ENCODE measurements at places on chromosomes 4 and X.

GRCh38 chr4:59960143-59960542 is 1240.0 kb upstream of the ADGRL3 start:
- DNase-seq, result no peak

GRCh38 chr4:185640811-185641675 is 105.7 kb upstream of the PDLIM3 start:
- DNase-seq, result no peak

- no peak for DNase-seq
Measured at GRCh38 chr4:168540503-168541265, 43.8 kb downstream of the PALLD start.

DNA sequence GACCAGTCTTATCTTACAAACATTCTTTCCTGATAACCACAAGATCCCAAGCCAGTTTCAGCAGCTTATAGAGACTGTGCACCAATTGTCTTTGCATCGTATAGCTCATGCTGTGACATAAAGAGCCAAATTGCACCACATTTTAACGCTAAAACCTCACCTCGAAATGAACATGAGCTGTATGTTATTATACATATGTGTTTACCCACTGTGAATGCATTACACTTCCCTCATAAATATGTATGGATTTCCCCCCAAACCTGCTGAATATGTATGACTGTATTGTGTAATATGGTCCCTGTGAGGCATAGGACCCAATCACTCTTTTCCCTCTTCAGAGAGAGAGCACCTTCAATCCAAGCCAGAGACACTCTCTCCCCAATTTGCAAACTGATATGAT is 692.4 kb downstream of the NLGN4X start:
- DNase-seq, result no peak

- no peak for DNase-seq
Measured at GRCh38 chr4:135256111-135256510, 1054.5 kb upstream of the PABPC4L start.

DNA sequence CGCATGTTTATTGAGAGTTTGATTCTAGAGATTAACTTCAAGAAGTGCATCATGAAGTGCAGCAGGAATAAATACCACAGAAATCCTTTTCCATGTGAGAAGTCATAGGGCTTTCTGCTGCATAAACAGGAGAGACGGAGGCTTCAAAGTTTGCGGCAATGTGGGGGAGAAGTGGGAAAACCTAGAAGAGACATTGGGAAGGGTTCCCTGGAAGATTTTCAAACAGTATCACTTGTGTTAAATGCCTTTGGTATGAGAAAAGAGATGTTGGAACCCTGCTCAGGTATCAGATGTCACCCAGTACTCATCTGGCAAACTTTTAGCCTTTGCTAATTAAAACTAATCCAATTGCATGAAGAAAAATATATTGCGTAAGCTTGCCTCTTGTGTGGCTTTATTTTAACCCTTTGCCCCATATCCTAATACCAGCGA is 15.4 kb downstream of the NHS start:
- no peak for DNase-seq

GRCh38 chr4:41122775-41123174 is 91.6 kb downstream of the APBB2 start:
- DNase-seq, result no peak

DNA sequence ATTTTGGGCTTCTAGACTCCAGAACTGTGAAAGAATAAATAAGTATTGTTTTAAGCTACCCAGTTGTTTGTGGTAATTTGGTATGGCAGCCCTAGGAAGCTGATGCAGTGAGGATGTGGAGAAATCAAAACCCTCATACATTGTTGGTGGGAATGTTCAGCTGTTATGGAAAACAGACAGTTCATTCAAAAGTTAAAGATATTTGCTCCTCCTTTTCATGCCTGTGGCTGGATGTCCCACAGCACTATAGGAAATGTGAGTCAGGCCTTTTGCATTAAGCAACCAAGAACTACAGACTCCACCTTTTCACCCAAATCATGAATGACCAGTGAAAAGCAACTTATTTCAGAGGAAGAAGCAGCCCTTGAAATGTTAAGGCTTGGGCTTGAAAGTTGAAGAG is 6.7 kb downstream of the BBS12 start:
- no peak for DNase-seq

GRCh38 chr4:158704274-158704673 is 18.9 kb downstream of the PPID start:
- no peak for DNase-seq

GRCh38 chrX:103398421-103398864 is 22.1 kb downstream of the BEX3 start:
- no peak for DNase-seq

DNA sequence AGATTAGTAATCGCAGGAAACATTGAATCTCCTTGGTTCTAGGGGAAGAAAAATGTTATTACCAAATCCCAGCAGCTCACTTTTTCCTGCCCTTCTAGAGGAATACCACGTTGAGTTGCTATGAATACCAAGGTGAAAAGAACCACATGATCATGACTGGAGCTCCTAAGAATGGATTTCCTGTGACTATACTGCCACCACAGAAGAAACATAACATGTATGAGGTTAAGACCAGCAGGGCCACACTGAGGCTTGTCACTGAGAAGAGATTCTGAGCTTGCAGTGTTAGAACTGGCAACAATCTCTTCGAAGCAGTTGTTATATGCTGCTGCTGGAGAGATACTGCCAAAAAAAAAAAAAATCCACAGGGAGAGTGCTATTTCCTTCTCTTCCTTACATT is 1235.3 kb downstream of the FSTL5 start:
- DNase-seq, result no peak

DNA sequence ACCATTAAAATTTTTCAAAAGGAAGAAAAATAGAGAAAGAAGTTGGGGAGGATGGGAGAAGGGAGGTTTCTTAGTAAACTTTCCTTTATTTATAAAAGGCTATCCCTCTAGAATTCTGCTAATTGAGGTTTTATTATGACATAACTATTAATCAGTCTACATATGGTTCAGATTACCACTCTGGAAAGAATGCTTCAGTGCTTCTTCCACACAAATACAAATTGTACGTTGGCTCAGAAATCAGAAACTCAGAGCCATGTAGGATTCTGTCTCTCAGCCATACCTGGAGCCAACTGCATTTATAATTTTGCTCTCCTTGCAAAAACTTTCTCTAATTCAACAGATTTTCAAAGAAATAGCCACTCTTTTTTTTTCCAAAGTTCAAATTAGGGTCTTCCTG is 37.1 kb downstream of the SRPX start:
- DNase-seq, result no peak

GRCh38 chr4:1759818-1760223 is 33.3 kb upstream of the FGFR3 start:
- DNase-seq, result no peak

GRCh38 chr4:14615671-14616070 is 386.6 kb upstream of the CPEB2 start:
- no peak for DNase-seq

- DNase-seq, result no peak
Measured at GRCh38 chrX:106247162-106247561, 79.1 kb downstream of the PWWP3B start.

DNA sequence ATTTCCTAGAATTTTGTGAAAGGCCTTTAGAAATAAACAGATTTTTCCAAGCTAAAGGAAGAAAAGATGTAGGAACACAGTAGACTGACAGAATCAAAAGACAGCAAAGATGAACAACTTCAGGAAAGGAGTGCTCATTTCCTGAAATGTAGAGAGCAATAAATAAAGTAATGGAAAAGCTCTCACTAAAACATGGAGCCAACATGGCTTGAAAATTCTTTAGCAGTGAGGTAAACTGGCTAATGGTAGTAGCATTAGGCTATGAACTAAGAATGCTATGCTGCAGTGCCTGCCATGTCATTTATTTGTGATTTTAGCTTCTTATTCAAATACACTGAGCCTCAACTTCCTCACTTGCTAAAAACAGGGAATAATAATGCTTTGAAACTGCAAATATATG is 108.7 kb downstream of the IQCM start:
- DNase-seq, result no peak

DNA sequence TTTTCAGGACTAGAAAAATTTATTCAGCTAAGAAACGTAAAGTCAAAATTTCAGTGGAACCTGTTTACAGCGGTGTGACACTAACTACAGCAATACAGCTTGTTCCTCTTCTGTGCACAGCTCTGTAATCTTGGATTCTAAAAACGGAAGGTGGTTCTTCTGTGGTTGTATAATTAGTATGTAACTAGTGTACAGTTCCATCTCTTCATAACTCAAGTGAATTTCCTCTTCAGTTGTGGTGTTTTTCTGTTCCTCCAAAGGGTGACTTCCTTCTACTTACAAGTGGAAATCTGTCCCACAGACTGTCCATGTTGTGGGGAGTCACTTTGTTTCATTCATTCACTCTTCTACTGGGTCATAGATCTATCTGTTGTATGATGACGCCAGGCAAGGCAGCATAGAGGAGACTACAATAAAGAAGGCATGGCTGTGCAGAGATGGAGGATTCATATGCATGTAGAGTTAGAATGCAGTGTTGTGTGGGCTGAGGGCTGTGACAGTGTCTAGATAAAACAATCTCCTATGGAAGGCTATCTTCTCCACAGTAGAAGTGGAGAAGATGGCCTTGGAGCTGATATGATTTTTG is 5.4 kb downstream of the DAPP1 start:
- DNase-seq, result no peak

DNA sequence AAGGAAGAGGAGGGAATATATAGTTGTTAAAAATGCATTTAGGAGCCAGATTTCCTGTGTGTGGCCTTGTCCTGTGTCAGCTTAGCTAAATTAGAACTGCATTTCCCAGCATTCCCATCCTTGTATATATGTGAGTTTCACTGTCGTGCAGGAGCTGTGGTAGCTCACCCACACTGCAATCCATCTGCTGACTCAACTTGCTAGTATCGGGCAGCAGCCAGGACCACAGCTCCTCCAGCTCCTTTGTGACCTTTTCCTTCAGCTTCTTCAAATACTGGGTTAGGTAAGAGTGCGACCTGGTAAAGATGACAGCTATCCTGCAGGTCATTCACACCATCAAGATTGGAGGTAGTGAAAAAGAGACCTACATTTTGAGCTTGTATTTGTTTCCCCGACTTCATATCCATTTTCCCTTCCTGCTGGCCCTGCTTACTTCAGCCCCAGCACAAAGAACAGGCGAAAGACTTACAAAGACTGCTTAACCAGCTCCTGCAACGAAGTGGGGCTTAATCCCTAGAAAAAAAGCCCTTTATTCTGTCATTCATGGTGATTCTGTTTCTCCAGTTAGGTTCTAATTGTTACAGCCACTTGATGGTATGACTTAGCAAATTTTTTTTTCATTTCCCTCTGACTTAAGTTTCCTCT is 11.4 kb downstream of the ASIC5 start:
- DNase-seq, result no peak

GRCh38 chr4:89579771-89580170 is 257.2 kb downstream of the SNCA start:
- DNase-seq, result no peak

DNA sequence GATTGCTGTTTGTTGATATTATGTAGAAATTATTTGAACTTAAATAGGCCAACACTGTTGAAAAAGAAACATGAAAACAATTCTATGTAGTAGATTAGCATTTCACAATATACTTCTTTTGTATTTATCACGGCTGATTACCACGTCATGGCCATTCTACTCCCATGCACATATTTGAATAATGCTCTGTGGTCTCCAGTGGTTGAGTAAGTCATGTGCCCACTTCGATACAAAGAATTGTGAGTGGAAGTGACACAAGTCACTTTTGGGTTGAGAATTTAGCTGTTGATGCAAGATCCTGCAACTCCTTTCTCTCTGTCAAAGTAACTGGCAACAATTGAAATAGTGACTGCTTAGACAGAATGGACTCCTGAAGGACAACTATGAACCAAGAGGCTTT is 6.7 kb upstream of the FSTL5 start:
- no peak for DNase-seq

DNA sequence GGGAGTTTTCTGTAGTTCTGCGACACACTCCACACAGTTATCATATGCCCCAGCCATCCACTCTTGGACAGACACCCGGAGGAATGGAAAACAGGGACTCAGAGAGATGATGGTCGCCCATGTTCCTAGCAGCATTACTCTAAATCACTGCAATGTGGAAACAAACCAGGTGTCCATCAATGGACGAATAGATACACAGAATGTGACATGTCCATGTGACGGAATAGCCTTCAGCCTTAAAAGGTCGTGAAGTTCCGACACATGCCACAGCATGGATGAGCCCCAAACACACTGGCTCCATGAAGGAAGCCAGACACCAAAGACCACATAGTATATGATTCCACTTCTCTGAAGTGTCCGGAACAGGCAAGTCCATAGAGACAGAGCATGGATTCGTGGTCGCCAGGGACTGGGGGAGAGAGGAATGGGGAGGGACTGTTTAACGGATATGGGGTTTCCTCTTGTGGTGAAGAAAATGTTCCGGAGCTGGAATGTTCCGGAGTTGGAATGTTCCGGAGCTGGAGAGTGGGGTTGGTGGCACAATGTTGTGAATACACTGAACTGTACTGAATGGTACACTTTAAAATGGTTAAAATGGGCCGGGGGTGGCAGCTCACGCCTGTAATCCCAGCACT is 28.7 kb upstream of the AFAP1 start:
- DNase-seq, result no peak

- no peak for DNase-seq
Measured at GRCh38 chr4:110733901-110734300, 111.0 kb upstream of the PITX2 start.

DNA sequence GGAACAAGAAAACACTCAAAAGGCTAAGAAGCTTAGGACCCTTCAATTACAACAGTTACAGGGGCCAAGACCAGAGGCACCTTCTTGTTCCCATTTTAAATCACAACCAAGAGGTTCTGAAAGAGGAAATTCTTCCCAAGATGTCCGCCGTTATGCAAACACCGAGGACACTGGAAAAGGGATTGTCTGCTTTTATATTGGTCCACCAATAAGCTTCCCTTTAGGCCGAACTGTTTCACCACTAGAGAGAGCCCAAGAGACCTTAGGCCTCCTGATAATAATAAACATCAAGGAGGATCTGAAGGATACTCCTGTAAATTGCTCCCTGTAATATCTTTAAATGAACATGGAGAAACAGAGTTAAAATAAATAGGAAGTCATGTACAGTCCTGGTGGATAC is 92.6 kb upstream of the NLRP2B start:
- no peak for DNase-seq

DNA sequence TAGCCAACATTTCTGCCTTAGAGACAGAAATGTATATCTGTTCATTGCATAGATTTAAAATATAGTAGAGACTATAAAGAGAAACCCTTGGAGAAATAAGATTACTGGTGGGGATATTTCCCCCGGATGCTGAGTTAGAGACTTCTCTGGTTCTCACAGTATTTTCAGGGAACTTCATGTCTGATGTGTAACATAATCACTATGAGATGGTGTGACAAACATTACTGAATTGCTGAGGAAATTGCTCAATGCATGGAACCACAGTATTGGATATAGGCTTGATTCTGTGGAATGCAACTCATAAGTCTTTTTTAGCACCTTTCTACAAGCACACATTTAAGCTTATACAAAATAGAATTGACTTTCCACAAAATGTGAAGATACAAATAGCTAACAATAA is 152.7 kb downstream of the SOWAHB start:
- no peak for DNase-seq

- DNase-seq, result no peak
Measured at GRCh38 chr4:11904117-11904535, 475.4 kb upstream of the HS3ST1 start.

GRCh38 chrX:33142331-33142730 is 69.0 kb downstream of the DMD start:
- DNase-seq, result no peak

- no peak for DNase-seq
Measured at GRCh38 chr4:97845758-97846157, 297.5 kb downstream of the STPG2 start.

GRCh38 chr4:76665153-76665552 is 230.1 kb downstream of the SHROOM3 start:
- no peak for DNase-seq
